Esophagus squamous epithelium (tissue), 5 donors: ENCODE measurements at places on chromosomes 6 and 20.

- no peak for DNase-seq
Measured at GRCh38 chr20:28562510-28562898, 2695.0 kb upstream of the DEFB115 start.

DNA sequence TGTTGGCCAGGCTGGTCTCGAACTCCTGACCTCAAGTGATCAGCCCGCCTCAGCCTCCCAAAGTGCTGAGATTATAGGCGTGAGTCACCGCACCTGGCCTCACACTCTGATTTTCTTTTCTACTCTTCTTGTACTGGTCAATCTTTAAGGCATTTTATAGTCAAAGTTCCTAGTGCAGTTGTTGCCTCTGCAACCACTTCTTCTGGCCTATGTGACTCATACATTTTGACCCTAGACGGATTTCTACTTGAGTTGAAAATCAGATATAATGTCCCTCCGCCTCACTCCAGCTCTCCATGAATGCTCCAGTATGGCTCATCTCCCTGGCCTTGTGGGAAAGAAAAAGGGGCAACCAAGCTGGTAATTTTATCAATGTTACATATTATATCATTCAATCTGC, 42.4 kb downstream of the TNFRSF21 start:
- no peak for DNase-seq

DNA sequence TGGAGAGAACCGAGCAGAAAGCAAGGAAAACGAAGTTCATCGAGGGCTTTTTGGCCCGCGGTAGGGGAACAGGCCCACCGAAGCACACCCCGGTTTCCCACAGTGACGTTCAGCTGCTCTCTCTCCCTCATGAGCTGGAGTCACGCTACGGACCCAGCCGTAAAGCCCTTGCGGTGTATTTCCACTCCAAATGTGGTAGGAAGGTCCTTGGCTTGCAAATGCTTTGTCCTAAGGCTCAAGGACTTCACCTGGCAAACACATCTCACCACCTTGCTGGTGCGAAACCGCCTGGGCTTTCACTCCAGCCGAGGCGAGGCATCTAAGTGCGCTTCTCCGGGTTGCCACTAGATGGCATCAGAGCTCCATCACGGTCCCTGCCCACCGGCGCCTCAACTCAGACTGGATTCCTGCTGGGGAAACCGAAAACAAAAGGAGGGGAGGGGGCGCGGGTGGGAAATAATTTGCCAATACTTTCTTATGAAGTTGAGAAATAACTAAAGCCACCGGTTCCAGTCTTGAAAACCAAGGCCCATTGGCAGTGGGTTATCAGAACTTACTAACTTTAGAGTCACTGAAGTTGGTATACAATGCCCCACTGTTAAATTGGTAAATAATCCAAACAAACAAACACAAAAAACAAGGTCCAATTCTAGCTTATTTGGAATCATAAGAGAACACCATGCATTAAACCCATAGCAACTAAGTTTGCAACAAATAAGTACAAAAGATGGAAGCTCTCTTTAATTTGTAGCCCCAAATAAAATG, 13.4 kb upstream of the FOXC1 start:
- no peak for DNase-seq

DNA sequence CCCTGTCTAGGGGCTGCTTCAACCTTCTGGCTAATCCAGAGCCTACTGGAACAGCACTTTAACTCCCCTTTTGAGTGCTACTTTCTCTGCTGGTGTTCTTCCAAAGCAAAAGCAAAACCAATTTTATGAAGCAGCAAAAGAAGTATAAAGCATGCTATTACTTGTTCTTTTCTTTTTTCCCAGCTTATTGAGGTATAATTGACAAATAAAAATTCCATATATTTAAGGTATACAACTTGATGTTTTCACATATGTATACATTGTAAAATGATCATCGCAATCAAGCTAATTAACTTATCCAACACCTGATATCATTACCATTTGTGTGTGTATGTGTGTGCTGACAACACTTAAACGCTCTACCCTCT, 14.9 kb downstream of the ID4 start:
- DNase-seq = no peak

GRCh38 chr6:113825781-113826180, 31.4 kb upstream of the MARCKS start:
- DNase-seq = no peak

- no peak for DNase-seq
Measured at GRCh38 chr6:21085643-21086042, 507.9 kb upstream of the SOX4 start.

GRCh38 chr20:17645546-17646208, 36.4 kb downstream of the RRBP1 start:
- no peak for DNase-seq

GRCh38 chr6:127880429-127880828, 20.4 kb downstream of the THEMIS start:
- DNase-seq = no peak

GRCh38 chr6:13248053-13248452, 80.3 kb downstream of the TBC1D7 start:
- DNase-seq = no peak

DNA sequence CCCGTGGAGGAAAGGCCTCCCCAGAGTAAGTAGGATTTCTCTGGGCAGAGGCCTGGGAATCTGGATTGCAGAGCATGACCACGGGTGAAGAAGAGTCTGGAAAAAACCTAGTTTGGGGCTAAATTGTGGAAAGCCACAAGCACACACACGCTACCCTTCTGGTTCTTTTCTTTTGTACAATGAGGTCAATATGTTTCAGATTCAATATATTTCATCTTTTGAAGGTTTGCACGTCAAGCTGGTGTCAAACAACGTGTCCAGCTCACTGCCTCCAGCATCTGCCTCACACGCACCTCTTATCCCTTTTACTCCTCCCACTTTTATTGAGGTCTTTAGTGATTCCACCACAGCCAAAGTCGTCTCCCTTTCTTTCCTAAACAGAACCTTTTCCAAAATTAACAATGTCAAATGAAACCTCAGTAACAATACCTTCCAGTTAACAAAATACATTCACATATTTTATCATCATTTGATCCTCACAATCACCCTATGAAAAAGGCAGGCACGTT, 773 bp upstream of the EPB41L2 start:
- DNase-seq = no peak

DNA sequence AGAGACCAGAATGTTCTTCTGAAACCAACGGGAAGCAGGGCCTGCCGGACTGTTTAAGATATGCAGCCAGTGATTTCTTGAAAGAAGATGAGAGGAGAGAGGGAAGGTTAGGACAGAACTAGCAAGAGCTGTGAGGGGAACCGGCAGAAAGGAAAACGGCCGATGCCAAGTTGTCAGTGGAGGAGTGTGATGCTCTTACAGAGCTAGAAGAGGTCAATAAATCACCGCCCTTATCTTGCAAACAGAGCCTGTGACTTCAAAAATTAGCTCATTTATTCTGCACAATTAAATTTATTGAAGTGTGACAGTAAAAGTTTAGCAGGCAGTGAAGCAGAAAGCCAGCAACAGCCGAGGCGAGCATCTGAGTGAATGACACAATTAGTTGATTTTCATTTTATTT, 509.5 kb upstream of the ID4 start:
- DNase-seq = no peak
